ENCODE measurements at places on chromosomes 16 and 17.

DNA sequence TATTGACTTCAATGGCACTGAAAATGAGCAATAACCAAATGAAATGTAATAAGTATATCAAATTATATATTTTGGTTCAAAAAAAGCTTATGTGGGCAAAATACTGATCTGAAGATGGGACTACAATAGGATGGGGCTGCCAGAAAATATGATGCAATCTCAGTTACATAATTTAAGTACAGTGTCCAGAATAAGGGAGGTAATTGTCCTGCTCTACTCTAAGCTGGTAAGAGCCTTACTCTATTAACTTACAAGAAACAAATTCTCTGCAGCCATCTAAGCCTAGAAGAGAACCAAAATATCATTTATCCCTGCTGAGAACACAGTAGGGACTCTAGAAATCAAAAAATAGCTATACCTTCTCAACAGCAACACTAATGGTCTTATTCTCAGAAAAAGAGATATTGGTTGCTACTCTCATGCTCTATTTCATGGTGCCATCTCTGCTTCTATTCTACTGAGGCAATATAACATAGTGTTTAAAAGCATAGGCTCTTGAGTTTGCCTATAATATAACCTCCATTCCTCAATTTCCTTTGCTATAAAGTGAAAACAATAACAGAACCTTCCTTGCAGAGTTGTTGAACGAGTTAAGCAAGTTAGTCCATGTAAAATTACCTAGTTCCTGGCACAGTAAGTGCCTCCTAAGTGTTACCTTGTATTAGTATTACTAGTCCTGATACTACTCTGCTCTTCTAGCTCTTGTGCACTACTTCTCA lies 19.9 kb downstream of the NQO1 start:
- DNase-seq = no peak

- DNase-seq = peak; percentile 44
Observed at GRCh38 chr17:69539781-69540319, 125.4 kb downstream of the MAP2K6 start.

DNA sequence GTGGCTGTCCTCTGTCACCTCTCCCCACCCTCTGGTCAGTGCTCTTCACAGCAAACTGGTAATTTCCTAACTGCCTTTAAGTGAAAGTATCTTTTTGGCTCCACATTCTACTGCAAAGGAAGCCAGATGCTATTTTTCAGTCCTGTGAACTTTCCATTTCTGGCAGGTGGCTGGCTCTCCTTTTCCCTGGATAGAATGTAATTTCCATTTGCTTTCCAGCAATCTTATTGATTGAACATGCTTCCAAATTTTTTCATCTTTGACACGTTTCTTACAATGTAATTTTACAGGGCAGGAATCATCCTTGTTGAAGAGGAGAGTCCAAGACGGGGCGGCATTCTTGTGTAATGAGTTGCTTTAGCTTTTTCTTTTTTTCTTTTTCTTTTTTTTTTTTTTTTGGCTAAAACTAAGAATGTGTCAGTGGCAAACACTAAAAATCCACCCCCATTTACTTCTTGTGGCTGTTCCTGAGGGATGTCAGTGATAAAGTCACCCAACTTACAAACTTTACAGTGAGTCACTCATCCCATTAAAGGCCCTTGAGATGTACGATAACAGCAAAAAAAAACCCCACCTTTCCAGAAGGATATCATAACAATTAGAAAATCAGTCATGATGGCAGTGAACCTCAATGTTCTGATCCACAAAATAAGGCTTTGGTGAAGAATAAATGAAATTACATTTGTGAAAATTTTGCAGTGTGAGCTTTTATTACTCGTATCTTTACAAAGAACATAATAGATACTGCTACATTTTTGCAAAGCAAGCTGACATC lies 29.4 kb upstream of the PRKCA start:
- peak; percentile 67 for DNase-seq

DNA sequence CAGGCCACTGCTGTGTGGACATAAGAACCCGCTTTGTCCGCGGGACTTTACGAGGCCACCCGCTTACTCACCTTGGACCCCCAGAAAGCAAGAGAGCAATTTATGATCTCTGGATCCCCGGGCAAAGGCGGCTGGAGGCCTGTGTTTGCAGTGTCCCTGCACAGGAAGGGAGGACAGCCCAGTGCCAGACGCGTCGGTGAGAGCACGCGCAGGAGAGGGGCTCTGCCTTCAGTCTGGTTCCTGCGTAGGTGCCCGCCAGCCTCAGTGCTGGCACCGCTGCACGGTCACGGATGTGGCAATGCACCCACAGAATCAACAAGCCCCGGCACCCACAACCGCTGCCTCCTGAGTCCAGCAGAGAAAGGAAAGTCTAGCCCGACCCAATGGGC lies 248.4 kb downstream of the C16orf95 start:
- DNase-seq = no peak

DNA sequence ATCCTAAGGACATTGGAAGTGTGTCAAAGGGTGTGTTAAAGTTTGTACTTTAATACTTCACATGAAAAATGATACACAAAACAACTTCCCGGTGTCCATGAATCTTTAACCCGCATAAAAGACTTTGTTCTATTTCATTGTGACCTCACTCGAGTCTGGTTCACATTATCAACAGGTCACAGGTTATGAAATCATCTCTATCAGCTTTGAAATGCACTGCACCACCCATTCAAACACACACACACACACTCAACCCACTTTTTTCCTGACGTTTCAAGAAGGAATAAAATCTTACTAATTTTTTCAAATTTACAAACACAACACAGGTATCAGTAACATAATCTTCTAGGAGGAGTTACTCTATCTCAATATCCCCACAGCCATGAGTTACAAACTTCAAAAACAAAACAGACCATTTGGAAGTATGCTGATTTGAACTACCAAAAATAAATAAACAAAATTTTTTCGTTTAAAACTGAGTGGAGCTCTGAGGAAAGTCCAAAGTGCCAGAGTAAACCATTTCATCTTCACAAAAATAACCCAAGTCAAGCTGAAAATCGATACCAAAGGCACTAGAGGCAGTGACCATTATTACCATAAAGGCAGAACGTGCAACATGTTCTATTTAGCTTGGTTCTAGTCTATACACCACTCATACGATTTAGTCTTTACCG lies 2.7 kb downstream of the ACOX1 start:
- no peak for DNase-seq

- DNase-seq = no peak
Observed at GRCh38 chr16:23244122-23244521, 58.0 kb upstream of the SCNN1B start.

All from fibroblast of skin of left quadriceps (primary cell).